ENCODE measurements at places on chromosomes 16 and 17. TPM values are rescaled to one million over a fixed set of nuclear protein-coding genes. Genes with fewer than 3 reads are reported as not detected.

DNA sequence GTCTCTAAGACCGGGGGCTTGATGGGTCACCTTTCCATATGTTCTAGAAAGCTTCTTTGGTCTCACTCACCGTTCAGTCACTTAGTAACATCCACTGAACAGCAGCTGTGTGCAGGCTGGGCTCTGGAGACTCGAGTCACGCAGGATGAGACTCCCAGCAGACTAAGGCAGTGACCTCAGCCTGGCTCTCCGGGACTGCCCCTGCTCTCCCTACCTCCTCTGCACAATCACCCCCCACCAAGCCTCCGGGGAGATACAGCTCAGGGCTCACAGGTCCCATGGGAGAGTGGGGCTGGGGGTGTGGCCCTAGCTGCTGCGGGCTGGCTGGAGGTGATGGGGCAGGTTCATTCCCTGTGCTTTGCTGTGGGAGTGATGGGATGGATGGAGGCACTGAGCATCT, 14.1 kb downstream of the FLYWCH2 start:
- DNase-seq = no peak

DNA sequence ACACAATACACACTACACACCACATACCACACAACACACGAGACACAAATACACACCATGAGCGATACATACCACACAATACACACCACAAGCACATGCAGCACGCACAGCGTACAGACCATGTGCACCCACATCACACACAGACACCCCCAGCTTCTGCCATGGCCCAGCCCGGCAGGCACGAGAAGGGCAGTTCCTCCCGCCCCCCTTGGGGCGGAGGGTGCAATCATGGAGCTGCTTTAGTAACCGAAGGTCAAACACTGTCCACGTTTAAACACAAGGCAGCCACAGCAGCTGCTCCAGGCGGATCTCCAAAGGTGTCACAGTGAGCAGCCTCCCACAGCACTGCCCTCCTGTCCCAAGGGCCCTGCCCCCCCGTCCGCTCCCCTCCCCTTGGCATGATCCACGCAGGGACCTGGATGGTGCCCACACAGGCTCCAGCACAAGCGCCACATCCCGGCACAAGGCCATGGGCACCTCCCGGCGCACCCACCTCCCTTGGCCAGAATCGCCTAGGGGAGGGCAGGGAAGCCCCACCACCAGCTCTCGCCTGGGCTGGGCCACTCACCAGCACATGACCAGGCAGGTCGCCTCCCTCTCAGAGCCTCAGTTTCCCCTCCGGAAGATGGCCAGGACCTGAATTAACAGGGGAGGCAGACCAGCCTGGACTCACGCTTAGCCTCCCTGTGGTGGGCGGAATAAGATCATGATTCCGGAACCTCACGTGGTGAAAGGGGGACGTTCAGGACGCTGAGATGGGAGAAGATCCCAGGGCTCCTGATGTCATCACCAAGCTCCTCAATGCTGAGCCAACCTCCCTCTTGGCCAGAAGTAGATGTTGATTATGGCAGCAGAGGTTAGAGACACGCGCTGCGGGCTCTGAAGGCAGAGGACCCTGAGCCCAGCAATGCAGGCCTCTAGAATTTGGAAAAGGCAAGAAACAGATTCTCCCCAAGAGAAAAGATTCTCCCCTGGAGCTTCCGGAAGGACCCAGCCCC, 32.6 kb upstream of the ZNF469 start:
- DNase-seq = no peak

DNA sequence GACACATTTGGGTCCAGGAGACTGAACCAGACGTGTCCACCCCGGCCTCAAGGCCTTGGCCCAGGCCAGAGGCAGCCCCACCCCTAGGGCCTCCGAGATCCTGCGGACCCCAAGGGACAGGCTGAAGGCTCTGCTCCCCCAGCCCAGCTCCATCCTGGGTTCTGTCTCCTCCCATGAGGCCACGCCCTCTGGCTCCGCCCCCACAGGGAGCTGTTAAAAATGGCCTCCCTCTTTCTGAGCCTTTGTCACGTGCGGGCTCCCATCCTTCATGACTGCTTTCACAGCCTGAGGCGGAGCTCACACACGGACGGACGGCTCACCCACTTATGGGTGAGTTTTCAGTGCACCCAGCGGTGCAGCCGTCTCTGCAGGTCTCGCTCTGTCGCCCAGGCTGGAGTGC, 6.5 kb upstream of the CACNA1H start:
- DNase-seq = no peak

DNA sequence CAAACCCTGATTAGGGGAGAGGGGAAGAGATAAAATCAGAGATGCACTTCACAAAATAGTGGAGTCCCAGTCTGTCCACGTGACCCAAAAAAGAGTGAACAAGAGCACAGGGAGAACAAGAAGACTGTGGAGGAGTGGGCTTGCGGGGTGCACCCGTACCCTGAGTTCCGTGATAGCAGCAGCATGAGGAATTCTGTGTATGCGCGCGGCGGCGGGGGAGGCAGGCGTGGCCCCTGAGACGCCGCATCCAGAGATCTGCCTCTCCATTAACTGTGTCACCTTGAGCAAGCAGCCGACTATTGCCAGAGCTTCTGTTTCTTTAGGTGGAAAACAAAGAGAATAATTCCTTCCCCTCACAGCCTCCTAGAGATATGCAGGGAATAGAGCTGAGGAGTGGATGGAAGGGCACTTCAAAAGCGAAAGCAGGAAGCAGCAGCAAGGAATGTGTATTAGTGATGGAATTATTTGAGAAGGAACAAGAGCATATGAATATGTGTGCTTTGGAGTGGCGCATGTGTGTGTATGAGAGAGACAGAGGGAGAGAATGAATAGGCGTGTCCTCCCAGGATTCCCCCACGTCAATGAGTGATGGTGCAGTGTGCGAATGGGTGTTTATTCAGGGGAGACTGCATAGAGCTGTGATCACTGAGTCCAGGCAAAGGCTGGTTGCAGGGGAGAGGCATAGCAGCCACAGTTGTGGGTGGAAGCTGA, 10.4 kb upstream of the SOX9 start:
- DNase-seq = no peak

DNA sequence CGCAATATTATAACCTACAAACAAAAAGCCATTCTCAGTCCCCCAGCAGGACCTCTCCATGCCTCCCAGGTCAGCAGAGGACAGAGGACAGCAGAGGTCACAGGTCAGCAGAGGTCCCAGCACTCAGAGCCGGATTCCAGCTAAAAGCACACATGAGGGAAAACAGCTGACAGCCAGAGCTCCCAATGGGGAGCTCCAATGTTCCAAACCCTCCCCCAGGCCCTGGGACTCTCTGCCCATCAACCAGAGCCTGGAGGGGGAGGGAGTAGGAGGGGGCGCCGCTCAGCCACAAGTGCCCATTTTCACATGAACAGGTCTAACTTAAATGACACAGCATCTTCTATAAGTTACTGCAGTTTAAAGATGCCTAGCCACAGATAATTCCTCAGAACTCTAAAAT, 77.5 kb downstream of the ANKRD11 start:
- DNase-seq = no peak

DNA sequence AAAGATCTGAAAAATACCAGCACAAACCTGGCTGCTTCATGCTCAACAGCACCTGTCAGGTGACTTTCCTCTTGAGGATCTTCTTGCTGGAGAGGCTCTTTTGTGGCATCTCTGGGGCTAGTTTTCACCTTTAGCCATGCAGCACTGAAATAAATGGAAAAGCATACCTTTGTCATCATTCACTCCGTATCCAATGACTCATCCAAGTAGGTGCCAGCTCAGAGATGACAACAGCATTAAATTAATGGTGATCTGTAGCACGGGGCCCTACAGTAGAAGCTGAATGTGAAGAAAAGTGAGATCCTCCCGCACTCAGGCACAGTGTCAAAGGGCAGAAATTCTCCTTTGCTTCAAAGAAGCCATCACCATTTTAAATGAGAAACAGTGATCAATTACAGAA, 32.2 kb downstream of the KIAA0753 start:
- DNase-seq = no peak

GRCh38 chr17:34082404-34082803, 172.7 kb upstream of the CCL2 start:
- no peak for DNase-seq

DNA sequence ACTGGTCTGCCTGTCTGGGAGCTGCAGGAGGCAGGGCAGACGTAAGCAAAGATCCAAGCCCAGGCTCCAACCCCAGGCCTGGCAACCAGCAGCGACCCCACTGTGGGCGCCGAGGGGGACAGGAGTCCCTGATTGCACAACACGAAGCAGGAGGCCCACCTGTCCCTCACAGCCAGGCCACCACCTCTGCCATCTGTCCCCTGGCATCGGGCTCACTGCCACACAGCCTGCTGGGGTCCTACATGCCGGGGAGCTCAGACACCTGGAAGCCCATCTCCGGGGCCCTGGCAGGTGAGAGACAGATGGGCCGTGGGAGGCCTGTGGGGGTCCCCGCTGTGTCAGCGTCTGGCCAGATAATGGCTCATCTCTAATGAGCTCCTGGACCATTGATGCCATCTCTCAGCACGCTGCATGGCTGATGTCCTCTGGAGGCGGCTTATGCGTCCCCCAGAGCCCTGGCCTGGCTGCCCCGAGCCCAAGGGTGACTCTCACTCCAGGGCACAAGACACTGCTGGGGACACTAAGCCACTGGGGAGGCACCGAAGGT, 11.3 kb upstream of the RASD1 start:
- no peak for DNase-seq

DNA sequence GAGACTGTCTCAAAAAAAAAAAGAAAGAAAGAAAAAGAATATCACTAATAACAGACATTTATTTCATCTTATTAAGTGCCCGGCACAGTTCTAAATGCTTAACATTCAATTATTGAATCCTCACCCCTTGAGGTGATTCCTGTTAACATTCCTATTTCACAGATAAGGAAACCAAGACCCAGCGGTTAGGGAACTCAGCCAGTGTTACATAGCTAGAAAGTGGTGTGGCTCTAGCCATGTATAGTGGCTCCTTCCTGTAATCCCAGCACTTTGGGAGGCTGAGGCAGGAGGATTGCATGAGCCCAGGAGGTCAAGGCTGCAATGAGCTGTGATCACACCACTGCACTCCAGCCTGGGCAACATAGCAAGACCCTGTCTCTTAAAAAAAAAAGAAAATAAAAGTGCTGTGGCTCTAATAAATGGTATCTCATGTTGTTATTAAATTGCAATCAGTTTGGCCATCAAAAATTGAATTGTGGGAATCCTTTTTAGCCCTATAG, 28.1 kb downstream of the ZNRF1 start:
- no peak for DNase-seq

GRCh38 chr17:36593656-36594316, 2.1 kb downstream of the DHRS11 start:
- DNase-seq = no peak

PDILT gene
- total RNA-seq = not detected

TMEM101 gene
- total RNA-seq = 35.3 TPM

CNGB1 gene
- not detected for total RNA-seq

CBX1 gene
- total RNA-seq = 70.0 TPM

TNFRSF13B gene
- total RNA-seq = not detected

HOXB6 gene
- 2.1 TPM for total RNA-seq

BORCS6 gene
- total RNA-seq = 5.5 TPM

LIMD2 gene
- 11.4 TPM for total RNA-seq

KRTAP4-1 gene
- not detected for total RNA-seq

TNK1 gene
- total RNA-seq = 6.4 TPM

HID1 gene
- 5.2 TPM for total RNA-seq

AGRP gene
- 0.55 TPM for total RNA-seq

BCL6B gene
- 3.5 TPM for total RNA-seq
